ENCODE measurements at places on chromosomes 12 and 14.

DNA sequence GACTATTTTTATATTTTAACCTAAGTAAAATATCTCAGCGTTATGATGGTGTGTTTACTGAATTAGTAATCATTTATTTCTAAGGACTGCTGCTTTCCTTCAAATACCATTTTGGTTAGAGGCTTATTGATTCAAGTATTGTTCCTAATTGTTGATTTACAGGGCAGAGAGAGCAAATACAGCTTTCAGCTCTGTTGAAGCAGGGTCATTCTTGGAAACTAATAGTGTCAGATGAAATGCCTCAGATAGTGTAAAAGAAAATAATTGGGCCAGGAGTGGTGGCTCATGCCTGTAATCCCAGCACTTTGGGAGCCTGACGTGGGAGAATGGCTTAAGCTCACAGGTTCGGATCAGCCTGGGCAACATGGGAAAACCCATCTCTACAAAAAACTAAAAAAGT is 249.3 kb downstream of the FUT8 start:
- peak; percentile 56 for DNase-seq

GRCh38 chr14:104091927-104092771 is 6.6 kb downstream of the ASPG start:
- DNase-seq, result no peak

- no peak for DNase-seq
Measured at GRCh38 chr12:18810537-18811253, 72.8 kb downstream of the CAPZA3 start.

DNA sequence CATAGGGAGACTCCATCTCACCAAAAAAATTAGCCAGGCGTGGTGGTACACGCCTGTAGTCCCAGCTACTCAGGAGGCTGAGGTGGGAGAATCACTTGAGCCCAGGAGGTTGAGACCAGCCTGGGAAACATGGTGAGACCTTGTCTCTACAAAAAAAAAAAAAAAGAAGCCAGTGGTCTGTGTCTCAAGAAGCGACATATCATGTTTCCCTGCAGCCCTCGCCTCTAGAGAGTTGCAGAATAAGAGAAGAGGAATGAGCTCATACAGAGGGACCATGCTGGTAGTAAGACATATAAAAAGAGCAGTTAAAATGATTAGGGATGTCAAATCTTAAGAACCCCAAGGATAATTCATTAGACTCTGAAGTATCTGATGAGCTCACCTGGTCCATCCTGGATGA is 39.4 kb upstream of the BICDL1 start:
- no peak for DNase-seq

DNA sequence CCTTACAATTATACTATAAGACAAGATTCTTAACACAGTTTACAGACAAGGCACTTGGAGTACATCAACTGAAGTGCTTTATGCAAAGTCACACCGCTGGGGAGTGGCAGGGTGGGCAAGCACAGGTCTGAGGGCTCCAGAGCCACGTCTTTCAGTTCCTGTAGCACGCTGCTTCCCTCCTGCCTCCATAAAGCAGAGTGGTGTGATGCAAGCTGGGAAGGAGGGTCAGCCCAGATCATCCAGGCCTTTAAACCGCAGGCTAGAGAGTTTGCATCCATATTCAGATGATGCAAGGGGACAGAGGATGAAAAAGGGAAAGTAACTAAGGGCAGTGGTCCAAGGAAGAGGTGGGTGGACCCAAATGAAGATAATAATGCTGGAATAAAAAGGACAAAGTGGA is 132.6 kb downstream of the ITPR2 start:
- DNase-seq, result no peak

- no peak for DNase-seq
Measured at GRCh38 chr14:97993508-97994019, 1196.4 kb downstream of the VRK1 start.

DNA sequence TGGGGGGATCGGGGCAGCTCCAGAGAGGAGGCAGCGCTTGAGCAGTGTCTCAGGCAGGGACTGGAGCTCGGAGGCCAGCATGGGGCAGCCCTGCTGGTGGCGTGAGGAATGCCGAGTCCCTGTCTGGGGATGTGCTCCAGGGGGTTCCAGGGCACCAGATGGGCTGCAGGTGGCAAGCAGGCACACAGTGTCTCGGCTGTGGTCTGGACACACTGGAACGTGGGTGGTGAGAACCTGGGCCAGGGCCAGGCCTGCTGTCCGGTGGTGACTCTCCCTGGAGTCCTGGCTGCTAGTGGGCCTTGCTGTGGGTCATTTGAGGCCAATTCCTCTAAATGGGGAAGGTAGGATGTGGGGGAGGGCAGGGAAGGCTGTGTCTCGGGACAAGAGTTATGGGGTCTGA is 199.4 kb upstream of the RTL1 start:
- no peak for DNase-seq

DNA sequence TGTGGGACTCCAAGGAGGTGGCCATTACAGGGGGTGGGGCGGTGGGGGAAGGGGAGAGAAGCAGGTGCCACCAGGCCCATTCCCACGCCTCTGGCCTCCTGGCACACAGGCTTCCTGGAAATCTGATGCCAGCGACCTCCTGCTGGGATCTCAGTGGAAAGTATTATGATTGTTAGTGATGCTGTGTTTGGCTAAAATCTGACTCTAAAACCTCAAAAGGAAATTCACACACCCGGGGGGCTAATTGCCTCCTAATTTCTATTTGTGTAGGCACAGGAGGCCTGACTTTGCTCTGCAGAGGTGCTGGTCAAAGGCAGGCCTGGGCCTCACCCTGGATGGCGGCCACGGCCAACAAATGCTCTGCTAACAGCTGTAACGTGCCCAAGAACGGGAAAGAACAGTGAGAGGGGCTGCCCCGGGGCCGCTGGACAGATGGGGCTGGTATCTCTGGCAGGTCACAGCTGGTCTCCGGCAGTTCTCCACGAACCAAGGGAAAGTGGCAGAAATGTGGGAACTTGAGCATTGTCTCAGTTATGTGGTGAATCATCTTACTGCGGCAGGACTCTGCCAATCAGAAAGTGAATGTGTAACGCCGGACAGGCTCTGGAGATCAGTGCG is 14.3 kb downstream of the FAM181A start:
- peak; percentile 94 for DNase-seq

DNA sequence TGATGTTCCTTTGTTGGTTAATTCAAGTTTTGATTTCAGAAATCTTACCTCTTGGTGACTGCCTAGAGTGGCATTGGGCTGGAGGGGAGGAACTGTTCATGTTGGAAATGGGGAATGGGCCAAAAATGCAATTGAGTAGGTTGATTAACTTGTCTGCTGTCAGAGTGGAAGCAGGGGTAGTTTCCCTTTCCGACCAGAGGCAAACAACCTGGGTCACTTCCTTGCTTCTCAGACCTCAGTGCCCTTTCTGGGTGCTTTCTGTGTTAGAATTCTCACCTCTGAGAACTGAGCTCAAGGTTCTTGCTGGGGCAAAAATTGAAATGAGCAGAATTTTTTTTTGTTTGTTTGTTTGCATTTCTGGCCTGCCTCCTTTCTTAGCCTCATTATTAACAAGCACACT is 2.3 kb upstream of the M6PR start:
- DNase-seq, result no peak

DNA sequence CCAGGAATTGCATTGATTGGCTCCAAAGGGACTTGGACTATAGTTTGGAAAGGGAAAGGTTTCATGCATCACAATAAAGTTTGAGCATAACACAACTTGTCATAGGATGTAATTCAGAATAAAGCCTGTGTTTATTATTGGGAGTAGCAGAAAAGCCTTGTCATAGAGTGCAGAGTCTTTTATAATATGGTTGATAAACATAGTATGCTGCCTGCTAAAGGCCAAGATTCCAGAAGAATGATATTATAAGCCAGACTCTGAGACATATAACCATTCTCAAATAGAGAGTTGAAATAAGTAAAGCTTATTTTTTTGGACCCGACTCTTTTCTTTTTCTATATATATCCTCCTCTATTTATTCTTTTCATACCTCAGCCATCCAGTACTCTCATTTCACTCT is 207.3 kb downstream of the LRIG3 start:
- no peak for DNase-seq

DNA sequence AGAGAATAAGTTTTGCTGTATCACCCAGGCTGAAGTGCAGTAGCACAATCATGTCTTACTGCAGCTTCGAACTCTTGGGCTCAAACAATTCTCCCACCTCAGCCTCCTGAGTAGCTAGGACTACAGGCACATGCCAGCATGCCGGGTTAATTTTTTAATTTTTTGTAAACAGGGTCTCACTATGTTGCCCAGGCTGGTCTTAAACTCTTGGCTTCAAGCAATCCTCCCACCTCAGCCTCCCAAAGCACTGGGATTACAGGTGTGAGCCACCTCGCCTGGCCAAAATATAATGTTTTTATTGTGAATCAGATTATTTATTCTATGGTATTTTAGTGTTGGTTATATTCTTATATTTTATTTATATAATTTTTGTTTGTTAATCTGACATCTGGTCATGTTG is 3.8 kb upstream of the ZNF740 start:
- no peak for DNase-seq

DNA sequence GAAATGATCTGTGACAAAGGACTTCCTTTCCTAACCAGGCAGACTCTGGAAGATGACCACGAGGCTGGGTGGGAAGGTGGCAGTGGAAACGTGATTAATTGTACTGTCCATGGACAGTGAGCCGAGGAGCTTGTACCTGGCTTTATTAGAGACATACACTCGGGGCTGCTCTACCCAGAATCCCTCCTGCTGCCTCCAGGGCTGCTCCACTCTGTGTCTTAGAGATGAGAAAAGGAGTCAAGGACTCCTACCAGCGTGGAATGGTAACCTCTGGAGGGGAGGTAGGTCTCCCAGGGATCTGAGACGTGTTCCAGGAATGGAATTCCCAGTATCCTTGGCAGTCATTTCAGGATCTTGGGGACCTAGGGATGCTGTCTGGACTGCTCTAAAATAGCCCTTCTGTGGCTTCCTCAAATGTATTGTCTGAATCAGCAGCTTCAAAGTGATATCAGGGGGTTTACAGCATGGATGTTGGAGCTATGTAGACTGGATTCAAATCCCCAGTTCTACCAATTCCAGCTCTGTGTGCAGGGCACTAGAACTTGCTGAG is 237.8 kb downstream of the CACNA1C start:
- DNase-seq, result no peak

GRCh38 chr12:19971361-19972280 is 396.7 kb upstream of the PDE3A start:
- peak; percentile 20 for DNase-seq

GRCh38 chr14:71143381-71144290 is 236.4 kb downstream of the PCNX1 start:
- DNase-seq, result no peak

GRCh38 chr12:75236206-75236605 is 26.6 kb upstream of the KCNC2 start:
- no peak for DNase-seq

GRCh38 chr14:63543000-63543825 is at the start of gene PPP2R5E:
PPP2R5E (minus strand) TSS chr14:63543377; CDS start chr14:63539685, 3,692 bp downstream.
- peak; percentile 97 for DNase-seq

DNA sequence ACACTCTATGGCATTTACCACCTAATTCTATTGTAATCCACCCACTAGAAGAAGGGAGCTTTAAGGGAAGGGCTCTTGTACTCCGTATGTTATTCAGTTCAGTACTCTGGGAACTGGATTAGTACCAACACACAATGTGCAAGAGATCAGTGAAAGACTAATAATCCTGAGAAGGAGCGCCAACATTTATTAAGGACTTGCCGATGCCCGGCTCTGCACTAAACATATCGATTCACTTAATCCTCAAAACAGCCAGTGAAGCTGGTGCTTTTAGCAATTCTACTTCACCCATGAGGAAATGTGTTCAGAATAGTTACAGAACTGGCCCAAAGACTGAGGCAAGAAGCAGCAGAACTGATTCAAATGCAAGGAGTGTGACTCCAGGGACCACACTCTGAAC is 80.9 kb downstream of the RPS6KA5 start:
- no peak for DNase-seq

DNA sequence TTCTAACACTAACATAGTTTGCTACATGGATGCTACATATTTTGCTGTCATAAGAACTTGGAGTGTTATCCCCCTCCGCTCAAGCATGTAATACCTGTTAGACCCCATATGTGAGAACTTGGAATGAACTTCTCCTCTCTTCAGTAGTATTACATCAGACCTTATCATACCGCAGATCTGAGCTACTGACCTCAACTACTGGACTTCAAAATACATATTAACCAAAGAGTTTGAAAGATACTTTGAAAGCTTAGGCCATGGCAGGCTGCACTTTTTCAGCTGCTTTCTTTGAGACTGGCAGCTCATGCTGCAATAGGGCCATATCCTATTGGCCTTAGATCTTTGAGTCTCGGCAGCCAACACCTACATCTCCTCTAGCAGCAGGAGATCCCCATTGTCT is 74.8 kb downstream of the EEA1 start:
- no peak for DNase-seq

DNA sequence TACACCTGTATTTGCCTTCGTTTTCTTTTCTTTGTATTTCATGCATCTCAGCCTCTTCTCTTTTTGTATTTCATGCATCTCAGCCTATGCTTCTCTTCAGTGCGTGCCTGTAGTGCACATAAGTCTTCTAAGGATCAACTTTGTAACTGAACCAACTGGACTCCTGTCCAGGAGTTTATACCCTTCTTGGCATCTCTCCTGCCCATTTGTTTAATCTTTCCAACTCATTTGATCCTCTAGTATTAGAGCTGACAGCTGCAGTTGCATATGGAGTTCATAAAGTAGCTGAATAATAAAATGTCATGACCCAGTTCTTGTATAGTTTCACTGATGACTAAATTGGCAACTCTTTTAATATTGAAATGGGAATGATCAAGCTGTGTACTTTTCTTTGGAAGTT is 89.7 kb downstream of the FGD4 start:
- DNase-seq, result no peak

DNA sequence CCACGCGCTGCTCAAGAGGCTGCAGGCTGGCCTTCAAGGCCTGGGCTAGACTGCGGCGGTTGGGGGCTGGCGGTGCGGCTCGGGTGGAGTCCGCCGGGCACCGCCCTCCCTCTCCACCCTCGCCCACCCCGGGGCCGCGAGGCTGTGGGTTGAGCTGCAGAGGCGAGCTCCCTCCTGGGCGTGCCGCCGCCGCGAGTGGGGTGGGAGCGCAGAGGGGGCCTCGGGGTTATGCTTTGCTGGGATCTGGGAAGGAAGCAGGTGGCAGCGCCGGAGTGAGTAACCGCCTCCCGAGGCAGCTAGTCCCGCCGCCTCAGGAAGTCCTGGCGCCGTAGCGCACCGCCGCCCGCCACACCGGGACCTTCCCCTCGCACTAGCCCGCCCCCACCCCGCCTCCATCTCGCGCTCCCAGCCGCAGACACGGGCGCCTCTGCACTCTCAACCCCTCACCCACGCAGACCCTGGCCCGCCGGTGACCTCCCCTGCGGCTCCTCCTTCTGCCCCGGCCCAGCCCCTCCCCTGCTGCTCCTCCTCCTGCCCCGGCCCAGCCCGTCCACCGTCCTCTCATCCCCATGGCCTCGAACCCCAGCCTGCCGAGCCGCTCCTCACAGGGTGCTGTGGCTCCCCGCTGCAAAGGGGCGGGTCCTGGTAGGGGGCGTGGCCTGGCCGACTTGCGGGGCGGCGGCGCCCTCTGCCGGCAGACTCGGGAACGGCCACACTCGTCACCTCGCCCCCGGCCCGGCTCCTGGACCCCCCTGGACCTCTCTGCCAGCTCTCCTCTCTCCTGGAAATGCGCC is 16.6 kb downstream of the TAMALIN start:
- DNase-seq, result peak; percentile 22

GRCh38 chr12:1844661-1845409 is 24.5 kb downstream of the LRTM2 start:
- DNase-seq, result no peak

GRCh38 chr14:76882651-76883050 is 56.4 kb downstream of the LRRC74A start:
- no peak for DNase-seq
